Aorta (tissue), 5 donors: ENCODE measurements at places on chromosomes 3 and 15. TPM values are rescaled to one million over a fixed set of nuclear protein-coding genes. Genes with fewer than 3 reads are reported as not detected.

The CD86 gene
- 19.7 TPM for total RNA-seq

The CHST13 gene
- total RNA-seq = 0.55 TPM

The WWTR1 gene
- 148 TPM for total RNA-seq

The FBXW12 gene
- not detected for total RNA-seq

The NOX5 gene
- total RNA-seq = 0.18 TPM

The GABRR3 gene
- not detected for total RNA-seq

The ROBO1 gene
- total RNA-seq = 28.2 TPM

The FETUB gene
- not detected for total RNA-seq

The SUMF1 gene
- total RNA-seq = 26.5 TPM

The SMCO1 gene
- total RNA-seq = not detected

The CLDN16 gene
- total RNA-seq = not detected

- DNase-seq = no peak
- no peaks in the 10 kb centered on the region for H3K27me3 ChIP-seq
- no peaks in the 10 kb centered on the region for H3K36me3 ChIP-seq
- H3K27ac ChIP-seq = no peak overlapping the region
- H3K4me3 ChIP-seq = no peak overlapping the region
- peaks cover 12% of the 10 kb centered on the region for H3K4me1 ChIP-seq
Measured at GRCh38 chr15:67116742-67117141, 51.3 kb downstream of the SMAD3 start.

GRCh38 chr3:88003115-88003755, 55.6 kb downstream of the CGGBP1 start:
- H3K36me3 ChIP-seq = no peaks in the 10 kb centered on the region
- no peaks in the 10 kb centered on the region for H3K4me1 ChIP-seq
- no peaks in the 10 kb centered on the region for H3K27me3 ChIP-seq
- no peak for DNase-seq
- H3K4me3 ChIP-seq = no peak overlapping the region
- H3K27ac ChIP-seq = no peak overlapping the region

- H3K27me3 ChIP-seq = no peaks in the 10 kb centered on the region
- no peaks in the 10 kb centered on the region for H3K4me1 ChIP-seq
- H3K4me3 ChIP-seq = no peak overlapping the region
- no peaks in the 10 kb centered on the region for H3K36me3 ChIP-seq
- DNase-seq = no peak
Measured at GRCh38 chr3:115340586-115340985, 193.5 kb upstream of the ZBTB20 start.

DNA sequence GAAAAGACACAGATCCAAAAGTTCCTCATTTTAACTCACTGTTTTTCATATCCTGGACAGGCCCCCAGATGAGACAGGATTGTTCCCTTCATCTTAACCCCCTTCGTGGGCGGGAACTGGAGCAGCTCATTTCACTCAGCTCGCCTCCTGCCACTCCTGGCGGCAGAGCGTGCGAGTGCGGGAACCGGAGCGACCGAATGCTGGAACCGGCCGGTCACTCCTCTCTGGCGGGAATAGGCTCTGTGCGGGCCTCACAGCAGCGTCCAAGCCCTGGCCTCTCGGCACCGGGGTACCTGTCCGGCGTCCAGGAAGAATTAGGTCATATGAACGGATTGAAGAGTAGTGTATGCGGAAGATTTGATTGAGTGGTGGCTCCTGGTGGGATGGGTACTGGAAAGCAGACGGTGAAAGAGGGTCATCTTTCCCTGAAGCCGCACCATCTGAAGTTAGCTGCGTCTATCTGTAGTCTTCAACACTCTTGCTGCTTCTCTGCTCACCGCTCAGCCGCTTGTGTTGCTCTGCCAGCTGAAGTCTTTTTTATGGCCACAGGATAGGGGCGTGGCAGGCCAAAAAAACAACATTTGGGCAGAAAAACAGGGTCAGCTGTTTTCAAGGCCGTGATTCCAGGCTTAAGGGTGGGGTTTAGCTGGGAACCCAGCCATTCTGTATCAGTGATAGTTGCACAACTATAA, 42.3 kb upstream of the FXR1 start:
- peak overlapping the region; percentile 18 for H3K4me3 ChIP-seq
- no peak overlapping the region for H3K27ac ChIP-seq
- no peaks in the 10 kb centered on the region for H3K36me3 ChIP-seq
- no peaks in the 10 kb centered on the region for H3K4me1 ChIP-seq

DNA sequence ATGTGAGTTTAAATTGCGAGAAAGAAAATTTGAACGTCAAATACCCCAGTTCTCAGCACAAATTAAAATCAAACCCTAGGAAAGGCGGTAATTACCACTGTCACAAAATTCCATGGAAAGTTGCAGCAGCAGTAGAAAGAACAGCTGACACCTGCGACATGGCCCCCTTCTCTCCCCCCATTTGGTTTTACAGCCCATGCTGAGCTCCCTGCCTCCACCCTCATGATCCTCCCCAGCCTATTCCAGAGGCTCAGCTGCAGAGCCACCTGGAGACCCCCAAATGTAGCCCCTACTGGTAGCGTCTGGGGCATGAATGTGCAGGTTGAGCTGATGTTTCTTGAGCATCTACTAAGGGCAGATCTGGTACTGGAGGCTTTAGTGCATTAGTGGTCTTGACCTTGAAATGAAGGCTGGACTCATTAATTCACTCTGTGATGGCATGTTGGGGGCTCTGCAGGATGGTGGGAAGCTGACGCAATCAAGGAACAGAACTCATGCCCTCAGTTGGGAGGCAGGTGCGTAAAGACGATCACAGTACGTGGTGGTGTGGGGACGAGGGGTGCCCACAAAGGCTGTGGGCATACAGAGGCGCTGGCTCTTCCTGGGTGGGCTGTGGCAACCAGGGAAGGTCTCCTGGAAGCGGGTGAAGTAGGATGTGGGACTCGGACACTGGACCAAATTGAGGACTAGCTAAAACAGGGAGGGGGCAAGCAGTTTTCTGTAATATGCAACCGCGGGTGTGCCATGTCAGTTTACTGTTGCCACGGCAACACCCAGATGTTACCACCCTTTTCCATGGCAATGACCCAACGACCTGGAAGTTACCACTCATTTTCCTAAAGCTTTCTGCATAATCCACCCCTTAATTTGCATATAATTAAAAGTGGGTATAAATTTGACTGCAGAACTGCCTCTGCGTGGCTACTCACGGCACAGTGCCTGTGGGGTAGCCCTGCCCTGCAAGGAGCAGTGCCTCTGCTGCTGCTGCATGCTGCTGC, 39.8 kb downstream of the PRKCD start:
- H3K36me3 ChIP-seq = no peaks in the 10 kb centered on the region
- H3K27me3 ChIP-seq = no peaks in the 10 kb centered on the region
- no peaks in the 10 kb centered on the region for H3K4me1 ChIP-seq
- no peak overlapping the region for H3K4me3 ChIP-seq
- peak; percentile 46 for DNase-seq
- H3K27ac ChIP-seq = no peak overlapping the region

GRCh38 chr3:110815008-110815583, 256.5 kb upstream of the NECTIN3 start:
- no peaks in the 10 kb centered on the region for H3K27me3 ChIP-seq
- H3K4me1 ChIP-seq = no peaks in the 10 kb centered on the region
- H3K4me3 ChIP-seq = no peak overlapping the region

DNA sequence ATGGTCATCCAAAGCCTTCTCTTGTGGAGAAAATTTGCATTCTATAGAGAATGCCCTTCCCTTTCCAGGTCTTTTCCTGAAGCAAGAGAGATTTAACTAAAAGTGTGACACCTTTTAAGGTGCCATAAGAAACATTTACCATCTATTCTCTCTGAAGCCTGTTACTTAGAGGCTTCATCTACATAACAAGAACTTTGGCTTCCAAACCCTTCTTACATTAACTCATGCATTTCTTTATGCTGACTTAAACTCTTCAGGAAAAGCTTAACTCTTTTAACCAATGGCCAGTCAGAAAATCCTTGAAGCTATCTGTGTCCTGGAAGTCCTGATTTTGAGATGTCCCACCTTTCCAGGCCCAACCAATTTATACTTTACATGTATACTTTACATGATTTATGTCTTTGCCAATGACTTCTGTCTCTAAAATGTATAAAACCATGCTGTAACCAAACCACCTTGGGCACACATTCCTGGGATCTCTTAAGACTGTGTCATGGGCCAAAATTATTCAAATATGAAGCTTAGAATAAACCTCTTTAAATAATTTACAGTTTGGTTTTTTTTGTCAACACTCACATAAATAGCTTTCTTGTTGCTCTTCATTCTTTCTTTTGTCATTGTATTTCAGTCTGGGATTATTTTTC, 472.6 kb upstream of the NECTIN3 start:
- no peak overlapping the region for H3K27ac ChIP-seq
- H3K36me3 ChIP-seq = no peaks in the 10 kb centered on the region
- no peak overlapping the region for H3K4me3 ChIP-seq
- no peak for DNase-seq
- H3K4me1 ChIP-seq = no peaks in the 10 kb centered on the region

GRCh38 chr3:57078635-57079473, 18.4 kb downstream of the SPATA12 start:
- peak; percentile 63 for DNase-seq
- H3K4me1 ChIP-seq = no peaks in the 10 kb centered on the region
- no peaks in the 10 kb centered on the region for H3K27me3 ChIP-seq

DNA sequence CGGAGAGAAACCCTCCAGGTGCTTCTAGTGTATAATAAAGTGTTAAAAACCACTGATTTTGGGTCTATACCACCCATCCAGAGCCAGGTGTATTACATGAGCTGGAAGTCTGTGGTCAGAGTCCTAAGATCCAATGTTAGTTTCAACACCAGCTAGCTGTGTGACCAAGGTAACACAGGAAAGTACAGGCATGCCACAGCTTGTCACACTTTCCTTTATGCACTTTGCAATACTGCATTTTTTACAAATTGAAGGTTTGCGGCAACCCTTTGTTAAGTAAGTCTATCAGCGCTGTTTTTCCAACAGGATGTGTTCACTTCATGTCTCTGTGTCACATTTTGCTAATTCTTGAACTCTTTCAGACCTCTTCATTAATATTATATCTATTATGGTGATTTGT, 201.3 kb upstream of the PRICKLE2 start:
- H3K27ac ChIP-seq = no peak overlapping the region
- H3K27me3 ChIP-seq = no peaks in the 10 kb centered on the region
- no peaks in the 10 kb centered on the region for H3K4me1 ChIP-seq
- H3K36me3 ChIP-seq = no peaks in the 10 kb centered on the region

DNA sequence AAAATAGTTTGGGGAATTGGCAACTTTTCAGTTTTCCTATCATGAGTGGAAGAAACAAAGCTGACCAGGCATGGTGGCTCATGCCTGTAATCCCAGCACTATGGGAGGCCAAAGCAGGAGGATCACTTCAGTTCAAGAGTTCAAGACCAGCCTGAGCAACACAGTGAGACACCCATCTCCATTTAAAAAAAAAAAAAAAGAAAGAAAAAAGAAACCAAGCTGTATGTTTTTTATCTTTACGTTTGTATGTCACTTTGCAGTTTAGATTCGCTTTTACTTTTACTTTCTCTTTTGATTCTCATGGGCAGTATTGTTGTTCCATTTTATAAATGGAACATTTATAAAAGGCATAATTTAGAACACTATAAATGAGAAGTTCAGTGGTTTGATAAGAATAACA, 31.2 kb upstream of the TNIK start:
- DNase-seq = no peak
- no peaks in the 10 kb centered on the region for H3K27me3 ChIP-seq
- no peak overlapping the region for H3K4me3 ChIP-seq
- H3K4me1 ChIP-seq = no peaks in the 10 kb centered on the region
- no peak overlapping the region for H3K27ac ChIP-seq
- H3K36me3 ChIP-seq = no peaks in the 10 kb centered on the region

DNA sequence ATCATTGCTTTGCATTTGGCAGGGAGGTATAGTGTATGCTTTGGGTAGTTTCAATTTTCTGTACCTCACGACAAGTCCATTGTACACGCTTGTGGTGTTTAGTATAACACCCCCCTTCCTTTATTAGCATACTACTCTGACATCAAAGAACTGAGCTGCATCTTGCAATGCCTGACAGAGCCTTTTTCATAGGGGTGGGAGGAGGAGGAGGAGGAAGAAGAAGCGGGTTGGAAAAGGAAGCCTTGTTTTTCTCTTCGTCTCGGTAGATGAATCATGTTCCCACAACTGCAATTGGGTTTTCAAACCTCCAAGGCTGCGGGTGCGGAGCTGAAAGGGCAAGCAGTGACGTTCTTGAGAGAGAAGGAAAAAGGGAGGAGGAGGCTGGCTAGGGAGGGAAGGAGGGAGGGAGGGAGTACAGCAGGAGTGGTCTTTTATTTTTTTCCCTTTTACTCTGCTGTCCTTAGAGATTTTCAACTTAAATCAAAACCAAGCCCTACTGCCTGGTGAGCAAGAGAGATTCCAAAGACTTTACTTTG, 175.7 kb downstream of the KLHL25 start:
- DNase-seq = peak; percentile 89
- H3K27me3 ChIP-seq = no peaks in the 10 kb centered on the region
- no peaks in the 10 kb centered on the region for H3K36me3 ChIP-seq
- peaks cover 3% of the 10 kb centered on the region for H3K4me1 ChIP-seq
- peak overlapping the region; percentile 100 for H3K4me3 ChIP-seq

DNA sequence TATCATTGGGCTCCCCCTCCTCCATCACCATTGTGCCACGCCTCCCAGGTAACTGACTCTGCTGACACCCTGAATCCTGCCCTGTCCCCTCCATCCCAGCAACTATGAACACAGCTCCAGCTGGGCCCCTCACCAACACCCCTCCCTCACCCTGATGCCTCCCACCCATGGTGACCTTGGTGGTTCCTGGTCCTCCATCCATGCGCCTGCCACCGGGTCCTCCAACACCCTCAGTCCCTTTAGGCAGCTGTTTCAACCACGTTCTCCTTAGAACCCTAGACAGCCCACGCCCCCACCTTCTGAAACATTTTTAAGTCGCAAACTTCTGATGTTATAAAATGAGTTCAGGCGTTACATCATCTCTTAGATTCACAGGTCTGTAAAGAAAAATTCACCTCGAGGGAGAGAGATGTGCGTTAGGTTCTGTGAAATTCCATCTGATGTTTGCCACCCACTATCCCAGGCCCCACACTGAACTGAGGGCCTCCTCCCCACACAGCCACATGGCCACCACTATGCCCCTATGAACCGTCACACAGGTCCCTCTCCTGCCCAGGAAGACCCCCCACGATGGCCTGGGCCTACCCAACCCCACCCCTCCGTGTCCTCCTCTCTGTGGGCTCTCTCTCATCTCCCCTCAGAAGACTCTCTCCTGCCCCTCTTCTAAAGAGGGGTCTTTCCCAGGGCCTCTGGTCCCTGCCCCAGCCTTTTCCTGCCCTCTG, 29.8 kb downstream of the PCSK6 start:
- DNase-seq = no peak
- H3K27ac ChIP-seq = no peak overlapping the region
- H3K4me3 ChIP-seq = no peak overlapping the region
- H3K36me3 ChIP-seq = no peaks in the 10 kb centered on the region

GRCh38 chr3:119536757-119537156, 22.7 kb downstream of the CD80 start:
- DNase-seq = no peak
- H3K4me1 ChIP-seq = no peaks in the 10 kb centered on the region
- no peak overlapping the region for H3K27ac ChIP-seq
- H3K4me3 ChIP-seq = no peak overlapping the region
- H3K27me3 ChIP-seq = no peaks in the 10 kb centered on the region

GRCh38 chr15:77046704-77047412, 24.1 kb downstream of the TSPAN3 start:
- H3K27me3 ChIP-seq = no peaks in the 10 kb centered on the region
- no peak overlapping the region for H3K4me3 ChIP-seq
- peaks cover 3% of the 10 kb centered on the region for H3K36me3 ChIP-seq

GRCh38 chr3:101833446-101833974, 15.8 kb upstream of the NFKBIZ start:
- H3K4me1 ChIP-seq = peaks cover 6% of the 10 kb centered on the region
- no peak for DNase-seq
- H3K4me3 ChIP-seq = no peak overlapping the region

- no peak overlapping the region for H3K4me3 ChIP-seq
- H3K27me3 ChIP-seq = no peaks in the 10 kb centered on the region
- no peak overlapping the region for H3K27ac ChIP-seq
- no peaks in the 10 kb centered on the region for H3K4me1 ChIP-seq
Measured at GRCh38 chr3:155411500-155412223, 118.2 kb upstream of the STRIT1 start.
